Smooth muscle cell of the coronary artery (primary cell): ENCODE measurements at places on chromosomes 7 and 10. TPM values are rescaled to one million over a fixed set of nuclear protein-coding genes. Genes with fewer than 3 reads are reported as not detected.

GPR85 gene
- 0.12 and 0.60 TPM in 2 replicates for total RNA-seq

TMEM229A gene
- total RNA-seq: 0.23 and 0.38 TPM in 2 replicates

SPDYE2B gene
- 0.12 TPM in 1 of 2 replicates, not detected in the other for total RNA-seq

ZNF239 gene
- total RNA-seq: 3.7 and 6.9 TPM in 2 replicates

HOXA6 gene
- not detected in 2 replicates for total RNA-seq

TEX47 gene
- not detected in 2 replicates for total RNA-seq

RP9 gene
- 6.4 and 13.8 TPM in 2 replicates for total RNA-seq

AFAP1L2 gene
- total RNA-seq: 0.08 and 0.47 TPM in 2 replicates

BUD31 gene
- total RNA-seq: 109 and 191 TPM in 2 replicates

PCGF5 gene
- 13.2 and 50.4 TPM in 2 replicates for total RNA-seq

MUC12 gene
- total RNA-seq: not detected in 2 replicates

TRPV5 gene
- not detected in 2 replicates for total RNA-seq

IL6 gene
- total RNA-seq: 32.2 and 60.7 TPM in 2 replicates

TMEM236 gene
- under 0.01 TPM in 1 of 2 replicates, not detected in the other for total RNA-seq

GPR37 gene
- total RNA-seq: 0.30 TPM in 1 of 2 replicates, not detected in the other

VPS37D gene
- total RNA-seq: 3.7 and 4.2 TPM in 2 replicates

SOSTDC1 gene
- not detected in 2 replicates for total RNA-seq

TMEM130 gene
- total RNA-seq: 0.12 and 0.23 TPM in 2 replicates

KLHDC10 gene
- 26.8 and 47.4 TPM in 2 replicates for total RNA-seq

PDK4 gene
- total RNA-seq: 0.15 and 5.3 TPM in 2 replicates

METTL27 gene
- 1.1 and 5.7 TPM in 2 replicates for total RNA-seq

KNDC1 gene
- 0.23 and 1.6 TPM in 2 replicates for total RNA-seq

MCM10 gene
- 0.35 and 2.8 TPM in 2 replicates for total RNA-seq

EBF3 gene
- 3.9 and 8.8 TPM in 2 replicates for total RNA-seq

C10orf53 gene
- total RNA-seq: not detected in 2 replicates

SUN3 gene
- not detected in 2 replicates for total RNA-seq

LIPM gene
- total RNA-seq: not detected in 2 replicates

FAM24B gene
- 3.8 and 4.3 TPM in 2 replicates for total RNA-seq

ALOX5 gene
- total RNA-seq: not detected in 2 replicates

AMPH gene
- 0.23 and 3.9 TPM in 2 replicates for total RNA-seq

VSTM4 gene
- 0.23 and 11.1 TPM in 2 replicates for total RNA-seq

COL28A1 gene
- not detected in 2 replicates for total RNA-seq

RAPGEF5 gene
- total RNA-seq: 1.7 and 1.9 TPM in 2 replicates

FAM25G gene
- total RNA-seq: not detected in 2 replicates

FAM171A1 gene
- total RNA-seq: 10.1 and 15.9 TPM in 2 replicates

HYAL4 gene
- not detected in 2 replicates for total RNA-seq

GIMAP1 gene
- not detected in 2 replicates for total RNA-seq

ADCY1 gene
- 0.08 and 2.3 TPM in 2 replicates for total RNA-seq

NACAD gene
- 0.47 and 1.3 TPM in 2 replicates for total RNA-seq

ATP5MK gene
- 100 and 182 TPM in 2 replicates for total RNA-seq

ADRB1 gene
- total RNA-seq: not detected in 2 replicates

MACC1 gene
- total RNA-seq: 0.08 and 0.12 TPM in 2 replicates

PLAC9 gene
- total RNA-seq: 24.6 and 27.2 TPM in 2 replicates

DGKI gene
- 1.4 and 2.9 TPM in 2 replicates for total RNA-seq

FMC1 gene
- total RNA-seq: 3.3 and 11.7 TPM in 2 replicates

ITIH5 gene
- total RNA-seq: 0.08 and 3.6 TPM in 2 replicates

H2BK1 gene
- not detected in 2 replicates for total RNA-seq

OR2A12 gene
- not detected in 2 replicates for total RNA-seq

SLC26A5 gene
- total RNA-seq: not detected in 2 replicates
